GM20000 (cell line): ENCODE measurements at places on chromosomes 6 and 20.
A peak's percentile ranks its signal among the peaks of the same experiment; 100 is the strongest.

DNA sequence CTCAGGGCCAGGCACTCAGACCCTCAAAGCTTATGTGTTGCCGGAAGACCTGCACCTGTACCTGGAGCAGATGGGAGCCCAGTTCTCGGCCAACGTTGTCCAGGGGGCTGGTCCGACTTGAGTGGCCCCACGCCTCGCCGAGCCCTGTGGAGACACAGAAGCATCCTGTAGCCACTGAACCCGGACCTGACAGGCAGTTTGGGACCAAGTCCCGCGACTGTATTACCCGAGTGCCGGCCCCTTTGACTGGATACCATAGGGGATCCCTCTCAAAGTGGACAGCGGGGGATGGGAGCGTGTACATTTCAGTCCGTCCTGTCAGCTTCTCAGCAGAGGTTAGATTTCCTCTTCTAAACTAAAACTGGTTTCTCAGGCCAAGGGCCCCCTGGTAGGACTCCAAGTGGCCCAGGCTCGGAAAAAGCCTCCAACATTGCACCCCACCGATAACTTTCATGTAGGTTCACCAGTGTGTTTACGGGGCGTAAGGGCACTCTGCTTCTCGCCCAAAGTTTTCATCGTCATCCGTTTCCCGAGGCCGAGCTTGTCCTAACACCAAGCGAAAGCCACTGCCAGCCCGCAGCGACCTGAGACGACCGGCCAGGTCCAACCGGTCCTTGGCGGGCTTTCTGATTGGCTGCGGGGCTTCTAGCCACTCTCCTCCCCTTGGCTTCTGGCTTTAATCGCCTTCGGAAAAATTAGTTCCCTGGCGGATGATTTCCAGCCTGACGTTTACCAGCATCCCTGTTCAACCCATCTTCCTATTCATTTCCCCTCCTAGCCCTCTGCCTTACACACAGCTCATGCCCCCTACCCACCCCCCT is 10.8 kb downstream of the SIM1 start:
- no peak for DNase-seq

- peak; percentile 65 for DNase-seq
Observed at GRCh38 chr20:48541581-48542071, 286.2 kb downstream of the PREX1 start.

DNA sequence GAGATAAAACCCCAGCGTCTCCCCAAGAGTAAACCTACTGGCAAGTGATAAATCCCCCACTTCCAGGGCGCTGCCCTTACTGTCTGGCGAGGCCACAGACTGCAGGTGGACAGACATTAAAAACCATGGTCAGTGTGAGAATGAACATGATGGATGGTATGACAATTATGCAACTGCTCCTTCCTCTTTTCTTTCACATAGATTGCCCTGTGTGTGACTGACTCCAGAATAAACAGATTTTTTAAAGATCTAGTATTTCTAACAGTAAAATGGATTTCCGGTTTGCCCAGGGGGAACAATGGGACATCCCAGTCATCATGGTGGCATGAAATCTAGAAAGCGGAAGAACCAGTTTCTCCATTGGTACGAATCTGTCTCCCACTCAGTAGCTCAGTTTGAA is 153.7 kb downstream of the FOXC1 start:
- no peak for DNase-seq

DNA sequence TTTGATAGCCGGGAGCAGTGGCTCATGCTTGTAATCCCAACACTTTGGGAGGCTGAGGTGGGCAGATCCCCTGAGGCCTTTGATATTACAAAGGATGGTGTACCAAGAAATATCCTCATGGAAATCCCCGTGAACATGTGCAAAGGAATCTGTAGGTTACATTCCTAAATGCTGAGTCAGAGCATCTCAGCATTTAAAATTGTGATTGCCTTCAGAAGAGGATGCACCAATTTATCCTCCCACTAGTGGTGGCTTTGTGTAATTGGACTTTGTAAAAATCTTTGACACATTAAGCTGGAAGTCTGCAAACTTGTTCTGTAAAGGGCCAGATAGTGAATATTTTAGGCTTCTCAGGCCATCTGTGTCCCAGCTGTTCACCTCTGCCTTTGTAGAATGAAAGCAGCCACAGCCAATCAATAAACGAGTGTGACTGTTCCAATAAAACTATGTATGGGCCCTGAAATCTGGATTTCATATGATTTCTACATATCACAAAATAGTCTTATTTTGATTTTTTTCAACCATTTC is 11.8 kb downstream of the TMEM14B start:
- peak; percentile 18 for DNase-seq

- DNase-seq = no peak
Observed at GRCh38 chr6:154611241-154611640, 100.8 kb upstream of the CNKSR3 start.

DNA sequence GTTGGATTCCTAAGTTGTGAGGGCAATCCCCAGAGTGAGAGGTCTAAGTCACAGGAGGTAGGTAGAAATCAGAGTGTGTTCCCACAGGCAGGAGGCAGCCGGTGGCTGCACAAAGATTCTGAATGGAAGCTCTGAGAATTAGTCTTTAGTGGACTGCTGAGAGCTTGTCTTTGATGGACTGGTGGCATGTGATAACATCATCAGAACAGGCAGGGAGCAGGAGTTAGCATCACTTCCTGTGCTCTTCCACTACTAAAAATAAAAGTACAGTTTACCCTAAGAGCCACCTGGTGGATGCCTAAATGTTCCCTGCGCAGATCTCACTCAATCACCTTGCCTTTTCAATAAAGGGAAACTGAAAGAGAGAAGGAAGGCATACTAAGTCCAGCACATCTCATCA is 294.6 kb upstream of the POU3F2 start:
- peak; percentile 3 for DNase-seq

DNA sequence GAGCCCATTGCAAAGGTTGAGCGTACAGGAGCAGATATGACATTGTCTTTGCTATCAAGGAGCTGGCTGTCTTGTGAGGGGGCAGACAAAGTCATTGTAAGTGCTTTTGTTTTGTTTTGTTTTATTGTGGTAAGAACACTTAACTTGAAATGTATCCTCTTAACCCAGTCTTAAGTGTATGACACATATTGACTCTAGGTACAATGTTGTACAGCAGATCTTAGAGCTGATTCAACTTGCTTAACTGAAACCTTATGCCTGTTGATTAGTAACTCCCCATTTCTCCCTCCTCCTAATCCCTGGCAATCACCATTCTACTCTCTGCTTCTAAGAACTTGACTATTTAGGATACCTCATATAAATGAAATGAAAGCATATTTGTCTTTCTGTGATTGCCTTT is 429.0 kb downstream of the BMP2 start:
- no peak for DNase-seq

DNA sequence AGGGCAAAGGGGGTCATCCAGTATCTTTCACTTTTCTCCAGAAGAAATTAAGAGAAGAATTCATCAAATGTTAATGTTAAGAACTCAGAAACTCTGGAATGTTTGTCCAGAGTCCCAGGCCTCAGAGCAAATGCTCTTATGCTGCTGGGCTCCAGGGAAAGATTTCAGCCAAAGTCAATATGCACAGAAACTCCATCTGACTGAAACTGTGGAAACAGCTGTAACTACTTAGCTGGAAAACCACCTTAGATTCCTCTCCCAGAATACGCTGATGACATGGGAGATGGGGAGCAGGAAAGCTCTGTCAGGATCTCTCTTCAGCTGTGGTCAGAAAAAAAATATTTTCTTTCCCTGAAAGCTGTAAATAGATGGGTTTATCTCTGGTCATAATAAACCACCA is 559.6 kb downstream of the RFPL4B start:
- DNase-seq = no peak

DNA sequence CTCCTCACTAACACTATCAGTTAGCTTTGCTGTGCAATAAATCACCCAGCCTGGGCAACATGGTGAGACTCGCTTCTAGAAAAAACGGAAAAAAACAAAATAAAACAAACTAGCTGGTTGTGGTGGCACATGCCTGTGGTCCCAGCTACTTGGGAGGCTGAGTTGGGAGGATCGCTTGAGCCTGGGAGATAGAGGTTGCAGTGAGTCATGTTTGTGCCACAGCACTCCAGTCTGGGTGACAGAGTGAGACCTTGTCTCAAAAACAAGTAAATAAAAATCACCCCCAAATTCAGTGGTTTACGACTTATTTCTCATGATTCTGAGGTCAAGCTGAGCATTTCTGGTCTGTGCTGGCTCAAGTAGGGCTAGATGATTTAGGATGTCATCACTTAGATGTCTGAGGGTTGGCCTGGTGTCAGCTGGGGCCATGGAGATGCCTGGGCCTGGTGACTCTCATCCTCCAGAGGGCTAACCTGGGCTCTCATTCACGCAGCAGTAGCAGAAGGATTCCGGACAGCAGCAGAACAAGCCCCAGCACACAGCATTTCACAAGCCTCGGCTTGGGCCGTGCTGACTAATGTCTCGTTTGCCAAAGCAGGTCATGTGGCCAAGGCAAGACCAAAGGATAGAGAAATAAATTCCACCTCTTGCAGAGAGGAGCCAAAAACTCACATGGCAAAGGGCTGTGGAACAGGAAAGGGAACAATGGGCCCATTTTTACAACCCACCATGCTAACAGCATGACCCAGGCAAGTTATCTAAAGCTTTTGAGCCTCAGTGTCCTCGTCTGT is 32.5 kb downstream of the MGME1 start:
- DNase-seq = no peak

- no peak for DNase-seq
Observed at GRCh38 chr20:20070871-20071726, 18.8 kb downstream of the CFAP61 start.

- no peak for DNase-seq
Observed at GRCh38 chr6:168469521-168469920, 28.5 kb downstream of the SMOC2 start.

GRCh38 chr20:38941726-38942389 is 15.6 kb downstream of the FAM83D start:
- no peak for DNase-seq

GRCh38 chr20:61263084-61263695 is 11.1 kb downstream of the CDH4 start:
- DNase-seq = no peak
